Mucosa of descending colon (tissue), 3 donors: ENCODE measurements at places on chromosomes 2 and 18. TPM values are rescaled to one million over a fixed set of nuclear protein-coding genes. Genes with fewer than 3 reads are reported as not detected.

DNA sequence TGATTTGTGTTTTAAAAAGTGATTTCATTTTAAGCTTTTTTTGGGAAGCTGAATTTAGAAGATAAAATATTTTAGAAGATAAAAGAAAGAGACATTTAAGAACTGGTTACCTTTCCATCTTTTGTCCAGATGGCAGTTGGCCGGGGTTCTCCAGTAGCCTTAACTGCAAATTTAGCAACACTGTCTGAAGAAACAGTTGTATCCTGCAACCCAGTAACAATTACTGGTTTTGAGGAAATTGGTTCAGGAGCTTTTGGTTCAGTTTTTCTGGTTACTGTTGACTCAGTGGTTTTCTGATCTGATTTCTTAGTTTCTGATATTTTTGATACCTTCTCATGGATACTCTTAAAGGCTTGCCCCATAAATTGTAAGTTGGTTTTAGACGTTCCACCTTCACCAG lies 49.9 kb downstream of the PLEKHA3 start:
- DNase-seq = no peak

DNA sequence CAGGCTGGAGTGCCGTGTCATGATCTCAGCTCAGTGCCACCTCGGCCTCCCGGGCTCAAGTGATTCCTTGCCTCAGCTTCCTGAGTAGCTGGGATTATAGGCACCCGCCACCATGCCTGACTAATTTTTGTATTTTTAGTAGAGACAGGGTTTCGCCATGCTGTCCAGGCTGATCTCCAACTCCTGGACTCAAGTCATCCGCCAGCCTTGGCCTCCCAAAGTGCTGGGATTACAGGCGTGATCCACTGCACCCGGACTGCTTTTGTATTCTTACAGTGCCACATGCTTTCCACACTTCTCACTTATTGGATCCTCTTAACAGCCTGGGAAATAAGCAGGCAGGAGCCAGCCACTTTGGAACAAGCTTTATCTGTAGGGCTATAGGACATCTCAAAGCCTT lies 25.3 kb upstream of the BCL2L11 start:
- no peak for DNase-seq

DNA sequence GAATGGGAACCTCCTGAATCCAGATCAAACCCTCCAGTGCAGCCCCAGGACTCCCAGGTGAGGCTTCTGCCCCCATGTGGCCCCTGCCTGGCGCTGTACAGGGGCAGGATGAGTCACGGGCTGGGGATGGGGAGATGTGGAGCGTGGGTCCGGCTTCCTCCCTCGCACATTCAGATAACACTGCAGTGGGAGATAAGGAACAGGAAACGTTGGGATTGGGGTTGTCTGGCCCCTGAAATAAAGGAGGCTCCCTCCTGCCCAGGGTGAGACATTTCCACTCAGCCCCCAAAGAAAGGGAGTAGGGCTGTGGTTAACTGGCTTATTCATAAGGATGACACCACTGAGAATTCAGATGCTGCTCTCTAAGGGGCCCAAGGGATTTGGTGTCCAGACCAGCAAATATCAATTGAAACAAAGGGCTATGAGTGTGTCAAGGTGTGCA lies 30.7 kb downstream of the IGFBP5 start:
- no peak for DNase-seq

DNA sequence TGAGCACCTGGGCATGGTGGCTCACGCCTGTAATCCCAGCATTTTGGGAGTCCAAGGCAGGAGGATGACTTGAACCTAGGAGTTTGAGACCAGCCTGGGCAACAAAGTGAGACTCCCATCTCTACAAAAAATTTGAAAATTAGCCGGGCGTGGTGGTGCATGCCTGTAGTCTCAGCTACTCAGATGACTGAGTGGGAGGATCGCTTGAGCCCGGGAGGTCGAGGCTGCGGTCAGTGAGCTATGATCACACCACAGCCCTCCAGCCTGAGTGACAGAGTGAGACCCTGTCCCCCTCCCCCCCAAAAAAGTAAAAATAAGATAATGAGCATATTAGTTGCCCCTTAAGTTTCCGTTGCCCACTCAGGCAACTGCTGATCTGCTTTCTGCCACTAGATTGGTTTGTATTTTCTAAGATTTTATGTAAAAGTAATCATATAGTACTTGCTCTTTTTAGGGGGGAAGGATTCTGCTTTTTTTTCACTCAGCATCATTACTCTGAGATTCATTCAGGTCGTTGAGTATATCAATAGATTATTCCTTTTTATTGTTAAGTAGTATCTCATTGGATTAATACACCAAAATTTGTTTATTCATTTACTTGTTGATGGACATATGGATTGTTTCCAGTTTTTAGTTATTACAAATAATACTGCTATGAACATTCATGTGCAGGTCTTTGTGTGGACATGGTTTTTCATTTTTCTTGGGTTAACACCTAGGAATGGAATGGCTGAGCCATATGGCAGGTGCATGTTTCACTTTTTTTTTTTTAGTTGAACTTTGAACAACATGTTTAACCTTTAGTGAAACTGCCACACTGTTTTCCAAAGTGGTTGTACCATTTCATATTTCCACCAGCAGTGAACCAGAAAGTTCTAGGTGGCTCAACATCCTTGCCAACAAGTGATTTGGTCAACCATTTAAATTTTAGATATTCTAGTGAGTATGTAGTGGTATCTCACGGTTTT lies 75.0 kb upstream of the SPRED2 start:
- DNase-seq = no peak

- no peak for DNase-seq
Measured at GRCh38 chr2:134892282-134893035, 26.2 kb upstream of the CCNT2 start.

DNA sequence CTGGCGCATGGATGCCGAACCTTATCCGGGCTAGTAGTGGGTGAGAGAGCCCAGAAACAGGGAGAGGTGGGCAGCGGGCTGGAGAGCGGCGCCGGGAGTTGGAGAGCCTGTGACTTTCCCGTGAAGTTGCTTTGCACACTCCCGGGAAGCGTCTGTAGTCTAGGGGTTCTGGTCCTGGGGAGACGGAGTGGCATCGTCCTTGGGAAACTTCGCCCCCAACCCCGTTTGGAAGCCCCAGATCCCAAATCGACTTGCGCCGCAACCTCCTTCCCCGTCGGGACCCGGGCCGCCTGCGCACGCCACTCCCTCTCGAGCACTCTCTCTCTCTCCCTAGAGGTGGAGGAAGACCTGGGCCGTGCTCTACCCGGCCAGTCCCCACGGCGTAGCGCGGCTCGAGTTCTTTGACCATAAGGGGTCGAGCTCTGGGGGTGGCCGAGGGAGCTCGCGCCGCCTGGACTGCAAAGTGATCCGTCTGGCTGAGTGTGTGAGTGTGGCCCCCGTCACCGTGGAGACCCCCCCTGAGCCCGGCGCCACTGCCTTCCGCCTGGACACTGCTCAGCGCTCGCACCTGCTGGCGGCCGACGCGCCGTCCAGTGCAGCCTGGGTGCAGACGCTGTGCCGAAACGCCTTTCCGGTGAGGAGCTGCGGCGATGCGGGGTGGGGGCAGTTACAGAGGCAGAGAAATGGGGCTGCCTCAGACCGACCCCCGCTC lies 456 bp downstream of the DOK1 start:
- DNase-seq = peak; percentile 82

GRCh38 chr18:49849331-49850217 lies 36.2 kb upstream of the ACAA2 start:
- DNase-seq = peak; percentile 92

The DNPEP gene
- 125 TPM for total RNA-seq

DNA sequence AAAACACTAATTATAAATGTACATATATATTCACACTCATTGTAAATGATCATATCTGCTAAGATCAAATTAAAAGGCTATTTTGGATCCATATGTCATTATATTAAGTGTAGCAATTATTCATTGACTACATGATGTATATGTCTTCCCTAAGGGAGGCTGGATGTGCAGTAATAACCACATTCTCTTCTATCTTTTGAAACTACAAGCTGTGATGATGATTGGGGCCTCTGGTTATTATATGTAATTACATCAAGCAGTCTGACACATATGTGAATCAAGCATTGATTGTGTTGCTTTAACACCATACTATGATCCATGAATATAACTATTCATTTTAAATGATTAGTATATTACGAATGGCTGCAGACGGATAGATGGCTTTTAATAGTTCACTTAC lies 1973.4 kb downstream of the SUCLG1 start:
- DNase-seq = no peak

DNA sequence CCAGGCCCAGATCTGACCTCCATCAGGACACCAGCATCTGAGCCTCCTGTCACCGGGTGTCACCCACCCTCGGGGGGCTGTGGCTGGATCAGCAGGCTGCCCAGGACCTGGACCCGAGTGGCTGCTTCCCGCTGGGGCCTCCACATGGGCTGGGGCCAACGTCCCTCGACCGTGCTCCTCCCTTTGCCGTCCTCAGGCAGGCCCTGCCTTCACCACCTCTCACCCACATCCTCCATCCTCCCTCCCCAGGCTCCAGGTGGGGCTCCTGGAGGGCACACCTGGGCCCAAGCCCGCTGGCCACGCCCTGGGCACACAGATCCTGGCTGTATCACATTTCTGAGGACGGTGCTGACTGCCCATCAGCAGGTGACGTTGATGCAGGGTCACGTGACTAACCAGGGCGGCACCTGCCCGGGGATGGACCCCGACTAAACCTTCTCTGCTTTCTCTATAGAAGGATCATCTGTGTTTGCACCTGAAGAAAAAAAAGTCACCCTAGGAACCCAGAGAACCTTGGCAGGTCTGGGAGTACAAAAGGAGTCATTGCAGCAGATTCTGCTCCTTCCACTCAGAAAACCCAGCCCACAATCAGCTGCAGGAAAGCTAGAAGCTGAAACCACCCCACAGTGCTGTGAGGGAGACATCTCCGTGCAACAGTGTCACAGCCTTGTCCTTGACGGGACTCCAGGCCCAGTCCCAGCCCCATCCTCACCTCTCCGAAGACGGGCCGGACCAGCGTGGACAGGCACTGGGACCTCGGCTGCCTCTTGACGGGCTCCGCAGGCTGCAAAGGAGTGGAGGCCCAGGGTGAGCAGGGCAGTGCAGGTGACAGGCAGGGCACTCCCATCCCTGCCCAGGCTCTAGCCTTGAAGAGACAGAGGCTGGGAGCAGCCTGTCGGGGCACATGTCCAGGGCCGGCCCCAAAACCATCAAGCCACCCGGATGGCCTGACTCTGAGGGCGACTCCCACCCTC lies 11.2 kb downstream of the STK25 start:
- DNase-seq = peak; percentile 86

DNA sequence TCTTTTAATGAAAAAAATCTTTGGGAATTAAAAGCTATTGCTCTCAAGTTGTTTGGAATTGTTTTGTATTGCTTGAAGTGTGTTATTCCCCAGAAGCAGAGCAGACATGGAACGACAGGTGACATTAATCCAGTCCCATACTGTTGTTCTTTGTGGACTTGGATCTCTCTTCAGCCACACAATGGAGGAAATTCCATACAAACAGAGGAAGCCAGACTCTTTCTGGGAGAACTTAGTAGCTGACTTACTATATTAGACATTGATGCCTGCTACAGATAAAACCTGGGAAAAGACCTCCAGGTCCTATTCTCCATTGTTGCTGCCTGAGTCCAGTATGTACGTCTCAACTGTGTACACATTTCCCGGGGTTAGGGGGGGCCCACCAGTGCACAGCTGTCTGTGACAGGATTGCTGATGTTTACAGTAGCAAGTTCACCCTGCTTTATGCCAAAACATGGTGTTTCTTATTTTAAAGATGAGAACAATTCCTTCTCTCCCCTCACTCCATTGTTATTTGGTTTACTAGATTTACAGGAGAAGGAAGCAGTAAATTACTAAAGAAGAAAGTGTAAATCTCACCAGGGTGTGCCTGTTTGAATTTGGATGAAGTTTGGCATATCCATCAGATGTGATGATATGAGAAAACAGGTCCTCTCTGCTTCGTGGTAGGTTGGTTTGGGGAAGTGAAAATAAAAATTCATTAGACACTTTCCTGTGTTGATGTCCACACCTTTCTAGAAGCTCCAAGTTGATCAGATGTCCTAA lies 142.4 kb upstream of the RBBP8 start:
- no peak for DNase-seq

- DNase-seq = no peak
Measured at GRCh38 chr2:160282063-160282580, 82.0 kb upstream of the ITGB6 start.

The EFHD1 gene
- 2.2 TPM for total RNA-seq

The AKAIN1 gene
- not detected for total RNA-seq

DNA sequence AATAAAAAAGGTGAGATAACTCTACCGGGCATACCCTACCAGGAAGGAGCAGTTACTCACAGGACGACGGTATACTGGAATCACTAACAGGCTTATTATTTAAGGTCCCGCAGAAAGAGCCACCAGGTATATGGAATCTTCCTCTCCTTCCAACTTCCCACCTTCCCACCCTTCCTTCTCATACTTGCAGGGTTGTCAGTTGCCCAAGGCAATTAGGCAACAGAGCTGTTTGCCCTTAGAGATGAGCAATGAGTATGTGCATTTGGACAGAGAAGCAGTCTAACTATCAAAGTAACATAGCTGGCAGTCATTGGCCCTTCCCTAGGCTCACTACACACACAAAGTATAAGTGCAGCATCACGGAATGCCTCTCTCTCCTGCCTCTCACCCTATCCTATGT lies 32.1 kb upstream of the EVA1A start:
- no peak for DNase-seq

- no peak for DNase-seq
Measured at GRCh38 chr2:177038787-177039484, 173.7 kb upstream of the HNRNPA3 start.

- DNase-seq = no peak
Measured at GRCh38 chr2:9095690-9096089, 92.2 kb upstream of the MBOAT2 start.

GRCh38 chr2:119431155-119431975 lies at the start of gene TMEM37:
Gene TMEM37, plus strand, starts transcription at chr2:119431854. Its CDS starts 50 bp downstream, at chr2:119431904.
- DNase-seq = peak; percentile 81

DNA sequence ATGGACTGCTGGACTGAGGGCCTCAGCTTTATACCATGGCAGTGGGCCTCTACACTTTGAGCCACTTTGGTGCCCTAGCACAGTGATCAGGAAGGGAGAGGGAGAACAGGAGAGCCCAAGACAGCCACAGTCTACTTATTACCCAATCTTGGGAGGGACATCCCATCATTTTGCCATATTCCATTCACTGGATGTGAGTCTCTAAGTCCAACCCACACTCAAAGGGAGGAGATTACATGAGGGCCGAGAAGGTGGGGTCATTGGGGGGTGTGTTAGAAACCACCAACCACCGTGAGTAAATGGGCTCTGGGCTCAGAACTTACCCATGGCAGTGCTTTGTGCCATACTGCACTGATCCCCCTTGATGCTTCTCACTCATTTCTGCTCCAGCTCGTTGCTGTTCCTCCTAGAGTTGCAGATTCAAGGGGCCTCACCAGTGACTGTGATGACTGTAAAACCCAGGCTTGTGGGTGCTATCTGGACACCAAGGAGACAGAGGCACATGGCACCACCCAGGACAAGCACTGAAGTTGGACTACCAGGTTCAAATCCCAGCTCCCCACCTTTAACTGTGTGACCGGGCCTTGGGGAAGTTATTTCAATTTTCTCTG lies 97.6 kb upstream of the RAB6C start:
- no peak for DNase-seq

The UGT1A3 gene
- total RNA-seq = 2.7 TPM
